ENCODE measurements at places on chromosomes 2 and 18. TPM values are rescaled to one million over a fixed set of nuclear protein-coding genes. Genes with fewer than 3 reads are reported as not detected.

The XIRP2 gene
- total RNA-seq = not detected

The ADAM23 gene
- 0.33 TPM for total RNA-seq

The MAP3K19 gene
- total RNA-seq = not detected

The DES gene
- total RNA-seq = 30.6 TPM

The VSNL1 gene
- 0.33 TPM for total RNA-seq

The C2orf80 gene
- not detected for total RNA-seq

The ANKRD30BL gene
- not detected for total RNA-seq

The SERPINB7 gene
- total RNA-seq = not detected

The RNF144A gene
- 11.7 TPM for total RNA-seq

The RMND5A gene
- total RNA-seq = 11.9 TPM

The KIAA2012 gene
- not detected for total RNA-seq

The GPD2 gene
- total RNA-seq = 25.9 TPM

The SLC8A1 gene
- 9.3 TPM for total RNA-seq

The FAM110C gene
- total RNA-seq = 2.9 TPM

The OR6B2 gene
- total RNA-seq = not detected

The MRPL44 gene
- 30.2 TPM for total RNA-seq
